Stimulated activated CD4-positive, alpha-beta T cell treated with anti-CD3 and anti-CD28 coated beads, Interleukin-2, amount 100 ng/mL, for 4 hours (primary cell): ENCODE measurements at places on chromosomes 6 and 20.
A peak's percentile ranks its signal among the peaks of the same experiment; 100 is the strongest.

GRCh38 chr6:52130440-52130839 lies 43.0 kb upstream of the PKHD1 start:
- DNase-seq: no peak

- no peak for DNase-seq
These were observed 395.5 kb upstream of the RUNX2 start for GRCh38 chr6:44932651-44933091.

DNA sequence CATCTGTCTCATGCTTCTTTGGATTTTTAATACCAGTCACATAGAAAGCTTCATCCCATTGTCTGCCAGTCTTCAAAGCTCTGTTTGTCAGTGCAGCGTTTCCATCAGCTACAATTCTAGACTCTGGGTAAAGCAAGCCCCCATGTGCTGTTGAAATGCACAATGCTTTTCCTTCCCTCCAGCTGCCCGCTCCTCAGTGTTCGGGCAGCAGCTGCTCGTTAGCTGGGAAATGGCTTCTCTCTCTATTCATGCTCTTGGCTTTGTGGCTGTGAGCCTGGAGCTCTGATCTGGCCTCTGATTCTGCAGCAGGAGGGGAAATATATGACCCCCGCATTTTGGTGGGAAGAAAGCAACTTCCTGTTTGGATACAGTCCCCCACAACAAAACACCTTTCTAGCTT lies 213.0 kb upstream of the CDYL start:
- no peak for DNase-seq

- DNase-seq: no peak
These were observed 16.5 kb downstream of the COL20A1 start for GRCh38 chr20:63309261-63310071.

DNA sequence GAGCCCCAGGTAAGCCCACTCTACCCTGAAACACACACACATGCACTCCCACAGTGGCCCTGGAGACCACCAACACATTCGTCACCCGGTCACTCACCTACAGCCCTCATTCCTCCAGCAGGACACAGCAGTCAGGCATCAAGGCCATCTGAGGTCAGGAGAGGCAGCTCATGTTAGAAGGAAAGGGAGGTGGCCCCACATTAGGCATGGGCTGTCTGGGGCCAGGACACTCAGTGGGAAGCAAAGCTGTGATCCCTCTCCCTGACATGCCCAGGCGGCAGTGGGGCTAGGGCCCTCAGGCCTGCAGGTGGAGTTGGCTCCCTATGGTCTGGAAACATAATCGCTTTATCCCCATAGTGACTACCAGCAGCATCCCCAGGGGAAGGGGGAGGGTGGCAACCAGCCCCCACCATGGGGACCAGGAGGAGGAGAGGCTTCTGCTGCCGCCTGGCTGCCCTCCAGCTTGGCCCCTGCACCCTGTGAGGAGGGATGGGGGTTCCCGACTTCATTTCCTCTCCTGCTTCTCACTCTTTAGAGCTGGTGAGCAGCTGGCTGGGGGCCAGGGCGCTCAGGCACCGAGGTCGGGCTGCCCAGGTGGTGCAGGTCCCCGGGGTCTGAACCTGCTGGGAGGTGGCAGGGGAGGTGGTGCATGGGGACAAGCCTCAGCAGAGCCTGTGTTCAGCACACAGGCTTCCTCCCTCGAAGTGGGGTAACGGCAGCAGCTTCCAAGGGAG lies 76.6 kb upstream of the CST7 start:
- DNase-seq: no peak

DNA sequence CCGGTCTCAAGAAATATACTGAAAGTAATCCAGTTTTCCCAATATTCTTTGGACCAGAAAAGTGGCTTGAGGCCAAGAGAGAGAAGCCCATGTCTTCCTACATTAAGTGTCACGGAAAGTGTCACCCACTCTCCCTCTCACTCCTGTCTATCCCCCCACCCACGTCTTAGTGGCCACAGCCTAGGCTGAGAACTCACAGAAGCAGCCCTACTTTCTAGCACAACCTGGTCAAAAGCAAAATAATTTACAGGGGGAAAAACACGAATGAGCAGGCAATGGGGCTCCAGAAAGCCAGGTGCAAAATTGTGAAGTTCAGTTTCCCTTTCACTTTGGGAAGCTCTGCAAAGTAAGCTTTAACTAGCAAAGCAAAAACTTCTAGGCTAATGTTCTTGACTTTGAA lies 118.0 kb downstream of the OPRM1 start:
- peak; percentile 16 for DNase-seq

DNA sequence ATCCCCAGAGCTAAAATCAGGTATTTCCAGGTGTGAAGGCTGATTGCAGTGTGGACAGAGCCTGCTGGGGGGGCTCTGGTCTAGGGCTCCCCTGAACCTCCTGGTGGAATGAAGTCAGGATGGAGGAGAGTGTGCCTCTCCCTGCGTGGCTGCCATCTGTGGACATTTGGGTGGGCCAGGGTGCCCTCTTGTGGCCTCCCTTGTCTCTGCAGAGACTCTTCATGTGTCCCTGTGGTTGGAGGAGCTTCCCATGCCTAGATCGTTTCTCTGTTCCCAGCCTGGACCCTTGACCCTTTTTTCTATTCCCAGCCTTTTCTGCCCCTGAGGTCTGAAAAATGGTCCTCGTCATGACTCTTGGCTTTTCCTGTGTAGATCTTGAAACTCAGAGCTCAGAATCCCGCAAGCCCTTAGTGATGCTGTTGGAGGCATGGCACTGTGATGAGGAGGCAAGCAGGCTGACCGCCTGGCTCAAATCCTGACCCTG lies 9.9 kb upstream of the PSMF1 start:
- DNase-seq: peak; percentile 33

GRCh38 chr6:72758901-72759300 lies 137.0 kb downstream of the KCNQ5 start:
- no peak for DNase-seq
